Right atrium auricular region (tissue), 2 donors: ENCODE measurements at places on chromosomes 4 and X. TPM values are rescaled to one million over a fixed set of nuclear protein-coding genes. Genes with fewer than 3 reads are reported as not detected.

Gene ALB
- total RNA-seq = 0.41 TPM

Gene PAGE2
- total RNA-seq = not detected

Gene ADH1A
- not detected for total RNA-seq

Gene NAP1L3
- total RNA-seq = 7.5 TPM

Gene CD99L2
- 66.0 TPM for total RNA-seq

Gene KLB
- 0.47 TPM for total RNA-seq

Gene RHOH
- total RNA-seq = 1.2 TPM

Gene PRR32
- total RNA-seq = 4.8 TPM

Gene UNC5C
- total RNA-seq = 3.8 TPM

Gene HS6ST2
- 0.39 TPM for total RNA-seq

DNA sequence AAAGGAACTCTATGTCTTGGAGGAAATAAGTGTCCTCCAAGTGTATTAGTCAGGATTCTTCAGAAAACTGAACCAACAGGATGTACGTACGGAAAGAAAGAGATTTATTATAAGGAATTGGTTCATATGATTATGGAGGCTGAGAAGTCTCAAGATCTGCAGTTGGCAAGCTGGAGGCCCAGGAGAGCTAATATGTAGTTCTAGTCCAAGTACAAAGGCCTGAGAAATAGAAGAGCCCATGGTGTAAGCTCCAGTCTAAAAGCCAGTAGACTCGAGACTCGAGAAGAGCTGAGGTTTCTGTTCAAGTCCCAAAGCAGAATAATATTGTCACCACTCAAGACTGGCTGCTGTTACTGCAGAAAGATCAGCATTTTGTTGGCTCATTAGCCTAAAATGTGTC is 65.3 kb upstream of the EFNB1 start:
- no peaks in the 10 kb centered on the region for H3K36me3 ChIP-seq
- no peak overlapping the region for H3K4me3 ChIP-seq
- no peaks in the 10 kb centered on the region for H3K27me3 ChIP-seq
- DNase-seq = peak; percentile 7
- no peaks in the 10 kb centered on the region for H3K4me1 ChIP-seq
- H3K27ac ChIP-seq = no peak overlapping the region

- H3K36me3 ChIP-seq = no peaks in the 10 kb centered on the region
- no peak overlapping the region for H3K27ac ChIP-seq
- DNase-seq = no peak
- no peaks in the 10 kb centered on the region for H3K27me3 ChIP-seq
- H3K4me3 ChIP-seq = no peak overlapping the region
Measured at GRCh38 chr4:76270244-76271175, 19.0 kb downstream of the FAM47E start.

DNA sequence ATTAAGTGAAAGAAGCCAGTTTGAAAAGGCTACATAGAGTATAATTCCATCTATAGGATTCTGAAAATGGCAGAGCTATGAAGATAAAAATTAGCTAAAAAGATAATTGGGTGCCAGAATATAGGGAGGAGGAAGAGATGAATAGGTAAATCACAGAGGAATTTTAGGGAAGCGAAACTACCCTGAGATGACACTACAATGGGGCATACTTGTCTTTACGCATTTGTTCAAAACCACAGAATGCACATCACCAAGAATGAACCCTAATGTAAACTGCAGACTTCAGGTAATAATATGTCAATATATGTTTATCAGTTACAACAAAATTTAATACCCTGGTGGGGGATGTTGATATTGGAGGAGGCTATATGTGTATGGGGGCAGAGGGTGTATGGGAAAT is 1342.9 kb downstream of the ADGRL3 start:
- DNase-seq = no peak
- no peaks in the 10 kb centered on the region for H3K36me3 ChIP-seq
- H3K27me3 ChIP-seq = no peaks in the 10 kb centered on the region
- no peak overlapping the region for H3K27ac ChIP-seq
- no peak overlapping the region for H3K4me3 ChIP-seq

GRCh38 chr4:102598762-102599374 is 97.7 kb downstream of the NFKB1 start:
- no peak overlapping the region for H3K4me3 ChIP-seq
- no peaks in the 10 kb centered on the region for H3K4me1 ChIP-seq
- DNase-seq = no peak
- H3K36me3 ChIP-seq = peaks cover 48% of the 10 kb centered on the region
- H3K27ac ChIP-seq = no peak overlapping the region

- H3K27me3 ChIP-seq = no peaks in the 10 kb centered on the region
- no peak overlapping the region for H3K4me3 ChIP-seq
- DNase-seq = no peak
- H3K36me3 ChIP-seq = no peaks in the 10 kb centered on the region
- no peak overlapping the region for H3K27ac ChIP-seq
Measured at GRCh38 chrX:74369666-74370065, 51.6 kb upstream of the SLC16A2 start.

DNA sequence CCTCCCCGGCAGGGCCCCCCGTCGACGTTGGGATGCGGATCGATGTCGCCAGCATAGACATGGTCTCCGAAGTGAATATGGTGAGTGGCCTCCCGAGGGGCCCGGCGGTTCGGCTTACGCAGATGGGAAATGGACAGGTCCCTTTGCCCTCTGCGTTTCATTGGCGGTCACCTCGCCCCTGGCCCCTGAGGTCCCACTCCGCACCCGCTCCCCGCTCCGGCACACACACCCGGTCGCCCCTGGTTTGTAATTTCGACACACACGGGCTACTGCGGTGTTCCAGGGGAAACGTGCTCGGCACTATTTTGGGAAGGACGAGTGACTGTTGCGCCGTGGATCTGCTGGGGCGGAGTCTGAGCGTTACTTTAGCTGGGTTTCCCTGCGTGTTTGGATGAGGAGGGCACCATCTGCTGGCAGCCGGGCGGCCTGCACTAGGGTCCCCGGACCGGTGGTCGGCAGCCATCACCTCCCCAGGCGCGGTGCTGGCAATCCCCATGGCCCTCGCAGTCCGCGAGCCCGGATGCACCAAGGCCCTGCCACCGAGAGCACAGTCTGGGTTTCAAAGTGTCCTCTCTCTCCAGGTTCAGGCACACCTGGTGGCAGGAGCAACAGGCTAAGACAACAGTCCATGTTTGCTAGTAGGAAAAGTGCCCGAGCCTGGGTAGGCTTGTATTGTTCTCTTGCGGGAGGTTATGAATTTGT is 1.2 kb downstream of the GABRB1 start:
- no peaks in the 10 kb centered on the region for H3K4me1 ChIP-seq
- no peaks in the 10 kb centered on the region for H3K36me3 ChIP-seq
- DNase-seq = peak; percentile 63
- H3K27me3 ChIP-seq = no peaks in the 10 kb centered on the region
- peak overlapping the region; percentile 71 for H3K27ac ChIP-seq

DNA sequence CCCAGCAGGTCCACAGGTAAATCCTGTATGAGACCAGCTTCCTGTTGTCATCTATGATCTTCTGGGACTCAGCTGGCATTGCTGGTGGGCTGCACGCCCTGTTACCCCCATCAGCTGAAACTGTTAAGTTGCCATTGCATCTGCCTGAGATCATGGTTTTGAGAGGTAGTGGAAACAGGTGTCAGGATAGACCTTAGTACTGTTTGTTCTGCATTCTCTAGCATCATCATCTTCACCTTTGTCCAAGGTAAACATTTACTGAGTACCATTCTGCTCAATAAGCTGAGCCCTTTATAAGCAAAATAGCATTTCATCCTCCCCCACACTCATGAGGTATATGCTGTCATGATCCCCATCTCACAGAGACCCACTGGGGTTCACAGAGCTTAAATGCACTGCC is 42.9 kb upstream of the PROM1 start:
- no peaks in the 10 kb centered on the region for H3K27me3 ChIP-seq
- peaks cover 20% of the 10 kb centered on the region for H3K4me1 ChIP-seq
- no peak overlapping the region for H3K4me3 ChIP-seq
- DNase-seq = no peak

DNA sequence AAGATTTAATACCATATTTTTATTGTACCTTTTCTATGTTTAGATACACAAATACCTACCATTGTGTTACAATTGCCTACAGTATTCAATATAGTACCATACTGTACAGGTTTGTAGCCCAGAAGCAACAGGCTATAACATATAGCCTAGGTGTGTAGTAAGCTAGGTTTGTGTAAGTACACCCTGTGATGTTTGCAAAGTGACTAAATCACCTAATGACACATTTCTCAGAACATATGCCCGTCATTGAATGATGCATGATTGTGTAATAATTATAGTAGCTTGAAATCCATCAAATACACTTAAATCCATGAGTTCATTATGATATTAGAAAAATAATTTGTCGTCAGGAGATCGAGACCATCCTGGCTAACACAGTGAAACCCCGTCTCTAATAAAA is 30.8 kb downstream of the GAB3 start:
- no peak overlapping the region for H3K4me3 ChIP-seq
- no peak overlapping the region for H3K27ac ChIP-seq
- no peaks in the 10 kb centered on the region for H3K36me3 ChIP-seq
- no peaks in the 10 kb centered on the region for H3K27me3 ChIP-seq
- DNase-seq = no peak

DNA sequence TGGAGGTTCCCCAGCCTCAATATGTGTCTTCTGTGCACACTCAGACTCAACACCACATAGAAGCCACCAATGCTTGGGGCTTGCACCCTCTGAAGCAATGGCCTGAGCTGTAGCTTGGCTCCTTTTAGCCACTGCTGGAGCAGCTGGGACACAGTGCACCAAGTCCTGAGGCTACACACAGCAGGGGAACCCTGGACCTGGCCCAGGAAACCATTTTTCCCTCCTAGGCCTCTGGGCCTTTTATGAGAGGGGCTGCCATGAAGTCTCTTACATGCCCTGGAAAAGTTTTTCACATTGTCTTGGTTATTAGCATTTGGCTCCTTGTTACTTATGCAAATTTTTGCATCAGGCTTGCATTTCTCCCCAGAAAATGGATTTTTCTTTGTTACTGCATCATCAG is 306.2 kb downstream of the CPXCR1 start:
- no peaks in the 10 kb centered on the region for H3K4me1 ChIP-seq
- no peak overlapping the region for H3K4me3 ChIP-seq
- H3K27me3 ChIP-seq = no peaks in the 10 kb centered on the region

DNA sequence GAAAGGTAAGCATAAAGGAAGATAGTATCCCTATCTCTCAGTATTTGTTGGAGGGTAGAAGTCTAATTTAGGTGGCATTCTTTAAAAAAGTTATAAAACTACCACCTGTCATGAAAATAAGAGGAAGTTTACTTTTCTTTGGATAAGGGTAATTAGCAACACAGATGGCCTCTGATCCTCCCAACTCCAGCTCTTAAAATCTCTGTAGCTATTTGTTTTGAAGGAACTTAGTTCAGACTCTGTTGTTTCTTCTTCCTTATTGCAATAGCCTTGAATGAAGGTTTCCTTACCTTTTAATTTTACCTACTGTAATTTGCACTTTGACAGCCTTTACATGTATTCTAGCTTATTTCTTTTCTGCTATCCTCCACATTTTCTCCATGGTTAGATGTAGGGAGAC is 1261.3 kb downstream of the RAPGEF2 start:
- H3K27me3 ChIP-seq = no peaks in the 10 kb centered on the region

- H3K27me3 ChIP-seq = no peaks in the 10 kb centered on the region
- no peaks in the 10 kb centered on the region for H3K4me1 ChIP-seq
- no peak overlapping the region for H3K4me3 ChIP-seq
- H3K27ac ChIP-seq = no peak overlapping the region
Measured at GRCh38 chrX:4764888-4765287, 1051.4 kb upstream of the PRKX start.

GRCh38 chr4:149166365-149166764 is 649.3 kb downstream of the IQCM start:
- H3K27me3 ChIP-seq = no peaks in the 10 kb centered on the region
- peaks cover 5% of the 10 kb centered on the region for H3K4me1 ChIP-seq
- no peak overlapping the region for H3K4me3 ChIP-seq

- H3K4me3 ChIP-seq = peak overlapping the region; percentile 69
- H3K27ac ChIP-seq = peak overlapping the region; percentile 90
- no peaks in the 10 kb centered on the region for H3K36me3 ChIP-seq
- H3K27me3 ChIP-seq = no peaks in the 10 kb centered on the region
Measured at GRCh38 chrX:13688384-13688957, 457 bp upstream of the RAB9A start.

DNA sequence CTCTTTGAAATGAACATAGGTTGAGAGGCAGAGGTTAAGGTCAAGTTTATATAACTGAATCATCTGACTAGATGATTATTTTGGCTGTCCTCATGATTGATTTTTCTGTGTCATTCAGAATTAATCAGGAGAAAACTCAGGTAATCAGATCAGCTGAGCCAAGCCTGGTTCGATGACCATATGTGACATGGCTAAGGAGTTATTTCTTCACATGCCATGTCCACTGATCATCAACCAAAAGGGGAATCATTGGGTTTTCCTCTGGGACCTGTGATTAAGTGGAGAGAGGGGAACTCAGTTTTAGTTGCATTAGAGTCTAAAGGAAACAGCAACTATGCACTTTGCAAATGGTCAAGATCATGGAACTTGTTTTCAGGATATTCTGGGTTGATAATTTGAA is 20.3 kb upstream of the PACRGL start:
- no peak overlapping the region for H3K27ac ChIP-seq
- H3K27me3 ChIP-seq = no peaks in the 10 kb centered on the region
- no peaks in the 10 kb centered on the region for H3K36me3 ChIP-seq
- no peak overlapping the region for H3K4me3 ChIP-seq
- DNase-seq = no peak
